Cerebellar cortex (tissue), 1 donor: ENCODE measurements at places on chromosomes 4 and X.

- DNase-seq, result no peak
Measured at GRCh38 chr4:93431371-93431770, 397.2 kb upstream of the ATOH1 start.

GRCh38 chrX:1463581-1463980 lies 10.9 kb upstream of the ASMTL start:
- DNase-seq, result no peak

- DNase-seq, result no peak
Measured at GRCh38 chr4:175394208-175394607, 417.9 kb downstream of the GPM6A start.

GRCh38 chr4:18454349-18454748 lies 432.8 kb upstream of the LCORL start:
- DNase-seq, result no peak

- no peak for DNase-seq
Measured at GRCh38 chr4:76463568-76463967, 28.5 kb downstream of the SHROOM3 start.
